Activated CD4-positive, alpha-beta T cell treated with anti-CD3 and anti-CD28 coated beads, Interleukin-2, Interleukin-6, amounts not matched to agents 100 ng/mL and 50 ng/mL, durations not matched to agents 16 hours and 8 hours (primary cell): ENCODE measurements at places on chromosomes 2 and 18.

- DNase-seq: peak; percentile 66
Observed at GRCh38 chr2:73984922-73985307, 205 bp downstream of the TET3 start.

DNA sequence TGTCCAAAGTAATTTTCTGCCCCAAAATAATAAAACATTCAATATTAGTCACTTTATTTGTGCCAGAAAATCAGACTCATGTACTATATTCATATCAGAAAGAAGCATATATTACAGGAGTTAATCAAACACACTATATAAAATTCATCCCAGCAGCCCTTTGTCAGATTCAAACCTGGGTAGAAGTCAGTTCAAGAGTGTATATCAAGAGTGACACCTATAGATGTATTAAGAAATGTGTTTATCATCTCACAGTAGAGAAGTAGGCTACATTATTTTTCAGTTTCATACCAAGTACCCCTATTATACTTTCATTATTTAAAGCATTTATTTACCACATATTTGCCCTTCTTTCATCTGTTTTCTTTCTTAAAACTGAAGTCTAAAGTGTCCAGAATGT is 193.2 kb upstream of the DDX18 start:
- DNase-seq: no peak

- no peak for DNase-seq
Observed at GRCh38 chr18:25349926-25350487, 2.0 kb downstream of the ZNF521 start.

GRCh38 chr18:10322004-10322403 is 132.4 kb upstream of the APCDD1 start:
- no peak for DNase-seq

DNA sequence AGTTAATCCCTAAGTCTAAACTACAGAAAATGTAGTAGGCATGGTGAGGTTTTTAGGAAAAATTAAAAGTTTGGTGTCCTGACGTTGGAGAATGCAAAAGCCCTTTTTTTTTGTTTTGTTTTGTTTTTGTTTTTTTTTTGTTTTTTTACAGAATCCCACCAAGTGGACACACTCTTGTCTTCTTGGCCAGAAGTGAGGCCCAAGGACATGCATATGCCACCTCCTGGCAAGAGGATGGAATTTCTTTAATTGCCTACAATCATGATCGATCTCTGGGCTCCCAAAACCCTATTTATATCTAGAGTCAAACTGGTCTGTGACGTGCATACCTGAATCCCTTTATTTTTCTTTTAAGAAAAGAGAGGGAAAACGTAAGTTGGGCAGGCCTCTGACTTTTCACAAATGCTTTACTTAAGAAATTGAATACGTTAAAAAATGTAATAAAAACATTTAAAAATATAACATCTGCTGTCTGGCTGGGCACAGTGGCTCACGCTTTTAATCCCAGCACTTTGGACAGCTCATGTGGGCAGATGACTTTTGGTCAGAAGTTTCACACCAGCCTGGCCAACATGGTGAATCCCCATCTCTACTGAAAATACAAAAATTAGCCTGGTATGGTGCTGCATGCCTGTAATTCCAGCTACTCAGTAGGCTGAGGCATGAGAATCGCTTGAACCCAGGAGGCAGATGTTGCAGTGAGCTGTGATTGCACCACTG is 502.7 kb downstream of the CBLN2 start:
- DNase-seq: no peak

GRCh38 chr2:217396165-217396564 is 536.3 kb upstream of the TNP1 start:
- no peak for DNase-seq

DNA sequence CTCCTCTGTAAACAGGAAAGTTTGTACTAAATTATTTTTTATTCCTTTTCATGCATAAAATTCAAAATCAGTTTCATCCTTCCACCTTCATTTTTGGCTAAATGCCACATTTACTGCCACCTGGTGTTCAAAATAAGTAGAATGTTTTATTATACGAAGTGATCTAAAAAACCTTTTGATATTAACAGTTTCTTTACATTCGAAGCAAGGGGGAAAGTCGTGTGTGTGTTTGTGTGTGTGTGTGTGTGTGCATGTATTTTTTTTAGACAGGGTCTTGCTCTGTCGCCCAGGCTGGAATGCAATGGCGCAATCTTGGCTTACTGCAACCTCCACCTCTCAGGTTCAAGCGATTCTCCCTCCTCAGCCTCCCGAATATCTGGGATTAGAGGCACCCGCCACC is 9.0 kb upstream of the SCN9A start:
- peak; percentile 5 for DNase-seq

DNA sequence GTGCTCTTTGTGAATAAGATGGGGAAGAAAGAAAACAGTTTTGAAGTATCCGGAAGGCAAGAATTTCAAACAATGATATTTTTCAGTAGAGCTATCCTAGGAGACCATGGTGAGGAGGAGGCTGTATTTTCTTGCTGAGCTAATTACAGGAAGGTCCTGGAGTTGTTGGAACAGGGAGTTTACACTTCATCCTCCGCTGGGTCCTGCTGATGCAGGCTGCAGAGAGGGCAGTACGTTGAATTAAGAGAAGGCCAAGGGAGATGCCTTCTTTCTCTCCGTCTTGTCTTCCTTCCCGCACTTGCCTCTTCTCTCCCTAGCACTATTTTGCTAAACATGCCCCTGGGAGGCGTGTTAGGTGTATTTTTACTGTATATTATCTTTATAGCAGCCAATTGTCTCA is 60.0 kb upstream of the EDAR start:
- DNase-seq: no peak

DNA sequence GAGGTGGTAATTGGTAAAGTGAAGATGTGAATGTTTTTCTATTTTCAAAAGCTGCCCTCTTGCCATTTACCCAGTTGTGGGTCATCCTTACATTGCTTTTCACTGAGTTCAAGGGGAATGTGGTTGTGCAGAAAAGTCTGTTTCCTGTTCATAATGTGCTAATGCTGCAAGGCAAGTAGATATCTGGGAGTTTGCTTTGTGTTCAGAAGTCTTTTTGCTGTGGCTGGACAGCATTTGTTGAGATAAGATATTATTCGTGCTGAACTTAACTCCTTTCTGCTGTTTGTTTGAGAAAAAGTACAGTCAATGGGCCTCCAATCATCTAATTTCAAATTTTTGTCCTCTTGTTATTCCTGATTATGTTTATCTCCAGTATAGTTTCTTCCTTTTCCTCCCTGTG is 263.2 kb downstream of the LTBP1 start:
- DNase-seq: no peak

DNA sequence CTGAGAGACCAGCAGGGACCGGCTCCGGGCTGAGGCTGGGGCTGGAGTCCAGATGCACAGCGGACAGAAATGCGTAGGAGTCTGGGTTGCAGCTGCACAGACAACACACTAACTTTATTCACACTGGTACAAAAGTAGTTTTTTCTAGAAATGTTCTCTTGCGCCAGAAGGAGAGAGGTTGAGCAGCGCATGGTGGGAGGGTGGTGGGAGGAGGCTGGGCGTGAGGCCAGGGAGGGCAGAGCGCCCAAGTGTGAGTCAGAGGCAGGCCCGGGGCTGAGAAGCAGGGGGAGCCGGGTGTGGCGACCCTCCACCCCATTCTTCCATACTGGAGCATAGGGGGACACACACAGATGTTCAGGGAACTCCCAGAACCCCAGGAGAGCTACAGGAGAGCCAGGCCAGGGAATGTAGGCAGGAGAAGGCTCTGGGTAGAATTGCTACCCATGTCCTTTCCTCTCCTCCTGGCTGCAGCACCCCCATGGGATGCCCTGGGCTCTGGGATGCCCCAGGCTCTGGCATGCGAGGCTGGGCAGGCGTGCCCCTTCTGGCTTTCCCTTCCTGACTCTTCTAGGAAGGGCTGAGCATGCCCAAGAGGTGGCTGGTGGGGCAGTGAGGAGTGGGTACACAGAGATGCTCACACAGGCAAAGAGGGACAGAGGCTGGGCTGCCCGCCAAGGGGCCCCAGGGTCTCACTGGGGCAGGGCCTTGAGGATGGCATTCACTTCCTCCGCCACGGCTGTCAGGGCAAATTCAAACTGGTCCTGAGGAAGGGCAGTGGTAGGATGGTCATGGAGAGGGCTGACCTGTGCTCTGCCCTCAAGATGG is 10.6 kb downstream of the DNAJB2 start:
- no peak for DNase-seq

- no peak for DNase-seq
Observed at GRCh38 chr2:33131111-33131510, 184.4 kb downstream of the LTBP1 start.

- no peak for DNase-seq
Observed at GRCh38 chr2:54240515-54241469, 15.2 kb downstream of the TSPYL6 start.

- DNase-seq: no peak
Observed at GRCh38 chr2:223954401-223954800, 2.9 kb upstream of the MRPL44 start.

DNA sequence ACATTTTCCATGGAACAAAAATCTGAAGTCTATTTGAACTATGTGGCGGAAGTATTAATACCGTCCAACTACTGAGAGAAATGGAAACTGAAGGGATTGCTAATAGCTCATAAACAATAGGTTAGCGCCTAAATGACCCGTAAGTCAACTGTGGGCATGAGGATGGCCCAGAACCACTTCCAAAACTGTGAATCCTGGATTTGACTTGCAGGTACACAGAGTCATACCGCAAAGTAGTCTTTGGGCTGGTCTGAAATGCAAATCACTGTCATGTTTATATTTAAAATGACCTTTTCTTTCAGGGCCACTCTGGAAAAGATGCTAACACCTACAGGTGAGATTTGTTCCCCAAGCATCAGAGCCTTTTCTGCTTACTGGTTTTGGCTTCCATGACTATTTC is 50.6 kb downstream of the STAT4 start:
- no peak for DNase-seq

GRCh38 chr2:229445019-229445418 is 173.9 kb upstream of the PID1 start:
- no peak for DNase-seq

DNA sequence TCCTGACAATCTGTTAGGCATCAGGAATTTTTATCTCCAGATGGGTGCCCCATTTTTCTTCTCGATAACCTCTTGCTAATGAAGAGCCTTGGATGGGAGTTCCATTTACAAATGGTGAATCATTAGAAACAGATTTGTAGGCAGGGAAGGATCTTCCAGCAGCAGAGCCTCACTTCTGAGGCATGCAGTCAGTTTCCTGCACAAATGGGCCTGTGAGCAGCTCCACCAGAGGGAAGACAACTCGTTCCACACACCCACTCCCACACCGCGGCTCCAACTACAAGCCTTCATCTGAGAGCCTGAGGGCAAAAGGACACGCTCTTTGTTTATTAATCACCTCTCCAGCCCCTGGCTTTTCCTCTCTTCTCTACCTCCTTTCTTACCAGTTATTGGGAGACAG is 108.5 kb downstream of the CTAGE1 start:
- DNase-seq: no peak

DNA sequence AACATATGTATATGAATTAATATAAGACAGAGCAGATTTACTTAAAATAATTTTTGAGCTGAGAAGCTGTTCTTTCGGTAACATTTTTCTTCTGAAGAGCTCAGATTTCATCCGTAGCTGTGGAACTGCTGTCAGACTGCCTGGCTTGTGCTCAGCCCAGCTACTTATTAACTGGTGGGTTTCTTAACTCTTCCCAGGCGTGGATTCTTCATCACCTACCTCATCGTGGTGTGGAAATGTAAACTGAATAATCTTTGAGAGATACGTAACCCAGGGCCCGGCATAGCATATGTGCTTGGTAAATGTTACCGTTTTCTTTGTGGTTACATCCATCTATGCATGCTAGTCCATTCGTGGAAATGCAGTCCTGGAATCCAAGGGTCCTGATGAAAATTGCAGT is 145.0 kb downstream of the MCFD2 start:
- DNase-seq: no peak

GRCh38 chr18:79756826-79757225 is 40.9 kb upstream of the KCNG2 start:
- no peak for DNase-seq

DNA sequence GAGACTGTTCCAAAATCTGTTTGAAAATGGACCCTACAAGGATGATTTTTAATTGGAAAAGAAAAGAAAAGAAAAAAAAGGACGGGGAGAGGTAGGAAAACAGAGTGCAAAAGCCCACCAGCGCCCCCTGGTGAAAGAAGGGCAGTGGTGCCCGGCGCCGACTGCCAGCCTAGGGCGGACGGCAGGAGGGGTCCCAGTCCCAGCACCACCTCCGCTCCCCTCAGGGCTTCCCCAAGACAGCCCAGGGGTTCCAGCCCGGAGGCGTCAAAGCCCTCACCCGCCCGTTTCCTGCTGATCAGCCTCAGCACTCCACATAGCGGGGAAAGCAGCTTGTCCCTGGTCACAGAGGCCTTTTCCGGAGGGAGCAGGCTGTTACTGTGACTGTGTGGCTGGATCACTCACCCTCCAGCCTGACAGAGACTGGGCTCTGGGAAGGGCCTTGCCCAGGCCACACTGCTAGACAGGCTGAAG is 213.9 kb downstream of the TFCP2L1 start:
- DNase-seq: peak; percentile 69

GRCh38 chr2:158740621-158741020 is 54.5 kb upstream of the DAPL1 start:
- DNase-seq: no peak

- no peak for DNase-seq
Observed at GRCh38 chr2:120486946-120487345, 141.0 kb downstream of the INHBB start.

- no peak for DNase-seq
Observed at GRCh38 chr2:230938098-230938497, 13.1 kb upstream of the GPR55 start.

DNA sequence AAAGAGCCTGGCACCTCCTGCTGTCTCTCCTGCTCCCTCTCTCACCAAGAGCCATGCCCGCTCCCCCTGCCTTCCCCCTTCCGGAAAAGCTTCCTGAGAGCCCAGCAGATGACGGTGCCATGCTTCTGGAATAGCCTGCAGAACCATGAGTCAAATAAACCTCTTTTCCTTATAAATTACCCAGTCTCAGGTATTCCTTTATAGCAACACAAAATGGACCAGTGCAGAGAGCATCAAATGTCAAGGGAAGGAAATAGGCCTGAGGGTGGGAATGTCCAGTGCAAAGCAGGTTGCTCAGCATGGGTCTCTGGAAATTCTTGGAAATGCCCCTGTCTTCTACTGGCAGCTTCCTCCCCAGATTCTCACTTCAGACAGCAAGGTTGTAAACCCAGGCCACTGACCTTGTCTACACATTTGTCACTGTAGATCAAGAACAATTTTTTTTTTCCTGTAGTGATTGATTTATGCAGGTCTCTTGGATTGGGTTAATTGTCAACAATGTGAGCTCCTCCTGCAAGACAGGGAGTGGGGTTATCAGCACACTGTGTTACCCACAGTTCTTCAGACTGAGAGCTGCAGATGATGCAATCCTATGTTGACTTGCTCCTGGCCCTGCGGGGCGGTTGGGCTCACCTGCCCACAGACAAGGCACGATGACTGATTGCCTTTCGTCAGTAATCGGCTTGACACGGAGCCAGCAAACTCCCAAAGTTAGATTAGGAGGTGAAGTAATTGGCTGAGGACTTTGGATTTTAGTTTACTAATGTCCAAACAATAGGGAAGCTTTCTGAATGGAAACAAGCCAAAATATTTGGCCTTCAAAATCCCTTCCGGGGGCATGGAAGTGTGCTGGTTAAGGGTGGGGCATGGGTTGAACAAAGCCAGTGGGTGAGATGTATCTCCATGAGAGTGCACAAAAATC is 5.4 kb upstream of the BOD1L2 start:
- DNase-seq: no peak
